LHCN-M2 (cell line): ENCODE measurements at places on chromosomes 5 and 9.

DNA sequence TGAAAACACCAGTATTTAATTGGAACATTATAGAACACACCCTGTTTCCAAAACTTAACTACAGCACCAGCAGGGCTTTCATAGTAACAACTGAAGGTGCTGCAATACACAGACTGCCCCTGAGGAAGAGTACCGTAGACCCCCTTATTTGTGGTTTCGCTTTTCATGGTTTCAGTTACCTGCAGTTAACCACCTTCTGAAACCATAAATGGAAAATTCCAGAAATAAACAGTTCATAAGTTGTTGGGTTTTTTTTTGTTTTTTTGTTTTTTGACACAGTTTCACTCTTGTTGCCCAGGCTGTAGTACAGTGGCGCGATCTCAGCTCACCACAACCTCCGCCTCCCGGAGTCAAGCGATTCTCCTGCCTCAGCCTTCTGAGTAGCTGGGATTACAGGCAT lies 9.5 kb upstream of the GLDC start:
- no peak for DNase-seq

GRCh38 chr5:93884254-93884653 lies 142.9 kb upstream of the POU5F2 start:
- no peak for DNase-seq

GRCh38 chr5:56685503-56686217 lies 129.7 kb upstream of the MAP3K1 start:
- no peak for DNase-seq

GRCh38 chr5:160442824-160443431 lies 21.3 kb downstream of the PTTG1 start:
- DNase-seq, result no peak

- no peak for DNase-seq
Measured at GRCh38 chr5:80590766-80591165, 20.7 kb upstream of the ANKRD34B start.
